Endodermal cell (in vitro differentiated cells): ENCODE measurements at places on chromosomes 5 and 9. TPM values are rescaled to one million over a fixed set of nuclear protein-coding genes. Genes with fewer than 3 reads are reported as not detected.

- no peak for DNase-seq
These were observed 115.3 kb upstream of the FSTL4 start for GRCh38 chr5:133727636-133728035.

Gene SAXO1
- total RNA-seq, result 0.42 to 1.2 TPM (median 0.90 TPM) in 3 replicates

GRCh38 chr9:34992376-34992951 is 2.9 kb downstream of the DNAJB5 start:
- peak; percentile 72 for DNase-seq

DNA sequence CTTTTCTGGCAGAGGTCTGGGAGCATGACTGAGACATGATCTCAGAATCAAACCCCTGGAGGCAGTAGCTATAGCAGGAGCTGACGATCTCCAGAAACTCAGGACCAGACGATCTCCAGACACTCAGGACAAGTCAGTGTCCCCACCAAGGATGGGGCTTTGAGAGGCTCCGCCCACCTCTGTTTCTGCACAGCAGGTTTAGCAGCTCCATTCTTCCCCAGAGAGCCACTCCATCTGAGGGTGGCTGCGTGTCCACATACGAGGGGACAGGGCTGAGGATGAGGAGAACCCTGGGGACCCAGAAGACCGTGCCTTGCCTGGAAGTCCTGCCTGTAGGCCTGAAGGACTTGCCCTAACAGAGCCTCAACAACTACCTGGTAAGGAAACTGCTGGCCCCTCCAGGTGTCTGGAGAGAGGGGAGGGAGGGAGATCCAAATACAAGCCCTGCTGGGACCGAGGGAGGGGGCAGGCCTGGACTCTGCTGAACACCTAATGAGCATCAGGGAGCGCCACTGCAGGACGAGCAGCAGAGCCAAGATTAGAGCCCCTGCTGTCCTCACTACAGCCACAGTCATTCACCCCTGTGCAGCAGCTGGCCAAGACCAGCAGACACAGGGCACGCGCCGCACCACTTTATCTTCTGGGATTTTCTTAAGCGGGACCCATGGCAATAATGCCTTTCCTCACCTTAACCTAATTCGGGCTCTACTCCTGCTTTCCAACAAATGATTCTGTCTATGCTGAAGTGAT is at the start of gene GABRP:
Gene GABRP (plus strand): TSS at position 228 of the 750 bp plus-strand sequence. CDS start 4,891 bp downstream, outside the sequence.
- no peak for DNase-seq

Gene BAAT
- not detected in 3 replicates for total RNA-seq

Gene CD14
- 0.18 TPM in 1 of 3 replicates, not detected in the others for total RNA-seq

DNA sequence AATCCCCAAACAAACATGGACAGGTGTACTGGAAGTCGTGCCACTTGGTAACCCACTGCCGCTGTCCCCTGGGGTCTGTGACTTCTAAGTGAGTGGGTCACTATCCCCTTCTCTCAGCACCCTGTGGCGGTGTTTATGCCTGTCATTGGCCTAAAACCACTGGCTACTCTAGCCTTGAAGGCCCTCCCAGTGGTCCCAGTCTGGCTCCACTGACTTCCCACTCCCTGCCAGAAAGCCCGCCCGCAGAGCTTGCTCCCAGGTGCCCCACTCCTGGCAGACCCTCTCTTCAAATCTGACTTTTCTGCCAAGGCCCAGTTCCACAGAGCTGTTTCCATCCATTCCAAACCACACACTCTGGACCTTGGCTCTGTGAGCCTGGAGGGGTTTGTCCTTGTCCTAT is 274.5 kb downstream of the HSPA4 start:
- no peak for DNase-seq

Gene FEM1C
- 11.8 and 12.3 TPM in 2 replicates for total RNA-seq

DNA sequence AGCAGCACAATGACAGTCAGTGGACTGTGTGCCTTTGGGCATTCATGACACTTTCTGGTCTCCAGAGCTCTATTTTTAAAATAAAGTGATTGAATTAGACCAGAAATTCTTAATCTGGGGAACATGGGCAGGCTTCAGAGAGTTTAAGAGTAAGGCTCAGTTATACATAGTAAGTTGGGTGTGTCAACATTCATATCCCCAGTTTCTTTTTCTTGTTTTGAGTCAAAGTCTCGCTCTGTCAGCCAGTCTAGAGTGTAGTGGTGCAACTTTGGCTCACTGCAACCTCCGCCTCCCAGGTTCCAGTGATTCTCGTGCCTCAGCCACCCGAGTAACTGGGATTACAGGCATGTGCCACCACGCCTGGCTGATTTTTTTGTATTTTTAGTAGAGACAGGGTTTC is 13.7 kb upstream of the KIF4B start:
- no peak for DNase-seq
